ENCODE measurements at places on chromosomes 16 and 17.

DNA sequence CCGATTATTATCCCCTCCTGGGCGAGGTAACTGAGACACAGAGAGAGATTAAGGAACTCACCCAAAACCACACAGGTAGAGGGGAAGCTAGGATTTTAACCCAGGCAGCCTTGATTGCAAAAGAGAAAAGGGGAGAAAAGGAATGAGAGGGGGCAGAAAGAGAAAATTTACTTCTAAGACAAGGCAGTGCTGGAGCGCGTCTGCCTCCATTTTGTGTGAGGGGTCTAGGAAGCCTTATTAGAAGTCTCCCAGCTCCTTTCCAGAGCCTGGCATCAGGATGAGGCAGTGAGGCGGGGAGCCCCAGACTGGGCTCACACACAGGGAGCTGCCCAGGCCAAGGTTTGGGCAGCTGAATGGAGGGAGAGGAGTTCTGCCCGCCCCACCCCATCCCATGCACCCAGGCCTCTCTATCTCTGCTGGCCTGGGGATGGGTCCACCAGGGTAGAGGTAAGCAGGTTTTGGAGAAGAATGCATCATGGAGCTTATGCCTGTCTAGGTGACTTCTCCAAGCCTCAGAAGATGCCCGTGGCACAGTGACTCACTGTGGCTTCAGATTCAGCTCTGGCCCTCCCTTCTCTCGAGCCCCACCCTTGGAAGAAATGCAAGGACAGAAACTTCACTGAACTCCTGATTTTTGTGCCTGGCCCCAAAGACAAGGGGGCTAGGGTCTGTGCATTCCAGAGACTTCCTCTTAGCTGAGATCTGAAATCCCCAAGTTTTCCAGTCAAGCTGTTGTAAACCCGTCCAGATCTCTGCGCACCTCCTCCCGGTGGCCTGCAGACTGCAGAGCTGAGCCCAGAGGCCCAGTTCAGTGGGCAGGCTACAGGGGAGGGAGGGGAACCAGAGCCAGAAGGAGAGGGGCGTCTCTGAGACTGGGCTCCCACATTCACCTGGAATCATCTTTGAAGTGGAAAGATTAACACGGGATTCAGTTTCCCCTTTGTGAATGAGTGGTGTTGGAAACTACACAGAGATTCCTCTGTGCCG is 95.1 kb upstream of the CDH5 start:
- no peak for DNase-seq

DNA sequence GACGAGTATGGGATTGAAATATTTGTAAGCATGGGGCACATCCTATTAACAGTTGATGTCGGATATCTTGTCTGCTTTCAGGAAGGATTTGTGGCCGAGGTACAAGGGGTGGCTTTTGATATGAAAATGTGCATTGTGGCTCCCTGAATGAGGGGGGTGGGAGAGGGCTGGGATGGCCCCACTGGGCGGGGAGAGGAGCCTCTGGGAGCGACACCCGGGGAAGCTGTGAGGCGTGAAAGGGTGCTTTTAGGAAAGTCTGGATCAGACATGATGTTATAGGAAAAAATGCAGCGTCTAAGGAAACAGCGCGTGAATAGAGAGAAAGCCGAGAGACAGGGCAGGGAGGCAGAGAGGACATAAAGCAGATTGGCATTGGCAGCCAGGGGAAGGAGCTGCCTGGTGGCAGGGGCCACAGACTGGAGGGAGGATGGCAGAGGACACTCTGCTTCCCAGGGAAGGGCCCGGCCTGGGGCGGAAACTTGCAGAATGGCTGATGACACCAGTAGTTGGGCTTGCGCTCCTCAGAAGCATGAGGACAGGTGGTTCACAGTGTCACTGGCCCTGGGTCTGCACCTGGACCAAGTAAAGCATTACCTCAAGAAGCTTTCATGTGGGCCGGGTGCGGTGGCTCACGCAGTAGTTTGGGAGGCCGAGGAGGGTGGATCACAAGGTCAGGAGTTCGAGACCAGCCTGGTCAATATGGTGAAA is 95.7 kb downstream of the NTN1 start:
- DNase-seq = peak; percentile 27

GRCh38 chr16:69839798-69840409 is 77.8 kb downstream of the WWP2 start:
- no peak for DNase-seq

DNA sequence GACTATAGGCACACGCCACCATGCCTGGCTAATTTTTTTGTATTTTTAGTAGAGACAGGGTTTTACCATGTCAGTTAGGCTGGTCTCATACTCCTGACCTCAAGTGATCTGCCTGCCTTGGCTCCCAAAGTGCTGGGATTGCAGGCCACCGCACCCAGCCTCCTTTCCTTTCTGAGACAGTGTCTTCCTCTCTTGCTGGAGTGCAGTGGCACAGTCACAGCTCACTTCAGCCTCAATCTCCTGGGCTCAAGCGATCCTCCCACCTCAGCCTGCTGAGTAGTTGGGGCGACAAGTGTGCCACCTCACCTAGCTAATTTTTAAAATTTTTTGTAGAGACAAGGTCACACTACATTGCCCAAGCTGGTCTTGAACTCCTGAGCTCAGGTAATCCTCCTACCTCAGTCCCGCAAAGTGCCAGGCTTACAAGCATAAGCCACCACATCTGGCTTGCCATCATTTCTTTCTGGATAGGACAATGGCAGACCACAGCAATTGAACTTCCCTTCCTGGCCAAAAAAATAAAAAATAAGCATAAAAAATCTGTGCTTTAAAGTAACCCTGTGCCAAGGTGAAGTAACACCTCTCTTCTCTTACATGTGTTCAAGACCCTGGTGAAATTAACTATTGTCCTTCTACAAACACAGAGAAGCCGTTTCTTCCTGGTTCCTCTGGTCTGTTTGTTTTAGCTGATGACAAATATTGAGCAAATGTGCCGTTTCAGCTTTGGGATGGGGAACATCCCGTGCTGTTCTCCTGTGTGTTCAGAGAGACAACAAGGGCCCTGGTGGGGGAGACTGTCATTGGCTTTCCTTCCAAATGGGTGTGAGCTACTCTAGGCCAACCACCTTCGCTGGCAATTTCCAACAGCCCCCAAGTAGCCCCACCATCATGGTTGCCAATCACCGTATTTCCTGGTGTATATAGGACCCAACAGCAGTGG is 60.2 kb downstream of the EMP2 start:
- no peak for DNase-seq

- DNase-seq = no peak
Observed at GRCh38 chr17:15659663-15660062, 24.4 kb downstream of the TRIM16 start.
